Motor neuron (in vitro differentiated cells): ENCODE measurements at places on chromosomes 2 and 18. TPM values are rescaled to one million over a fixed set of nuclear protein-coding genes. Genes with fewer than 3 reads are reported as not detected.

The IL36B gene
- total RNA-seq, result 4.9 and 5.1 TPM in 2 replicates

The C2orf15 gene
- total RNA-seq, result 4.4 and 4.9 TPM in 2 replicates

The QPCT gene
- total RNA-seq, result 2.6 and 3.9 TPM in 2 replicates

- ATAC-seq, result no peak
These were observed 585 bp downstream of the PNKD start for GRCh38 chr2:218270721-218271486.

DNA sequence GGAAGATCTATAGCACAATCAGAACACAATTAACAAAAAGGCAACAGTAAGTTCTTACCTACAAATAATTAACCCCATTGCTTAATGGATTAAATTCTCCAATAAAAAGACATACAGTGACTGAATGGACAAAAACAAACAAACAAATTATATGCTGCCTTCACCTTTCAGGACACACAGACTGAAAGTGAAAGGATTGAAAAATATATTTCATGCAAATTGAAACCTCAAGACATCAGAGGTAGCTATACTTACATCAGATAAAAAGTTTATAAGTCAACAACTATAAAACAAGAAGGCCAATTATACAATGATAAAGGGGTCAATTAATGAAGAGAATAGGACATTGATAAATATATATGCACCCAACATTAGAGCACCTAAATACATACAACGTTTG, 741.2 kb upstream of the FAM98A start:
- ATAC-seq, result no peak

- ATAC-seq, result no peak
These were observed 274.7 kb upstream of the SIX2 start for GRCh38 chr2:45283764-45284620.

- ATAC-seq, result no peak
These were observed 244.6 kb upstream of the ACVR2A start for GRCh38 chr2:147600223-147600622.

GRCh38 chr2:60033325-60033724, 520.1 kb downstream of the BCL11A start:
- no peak for ATAC-seq
